ENCODE measurements at places on chromosomes 3 and 15.

- DNase-seq = no peak
Measured at GRCh38 chr3:111947231-111947630, 31.6 kb upstream of the ABHD10 start.

- DNase-seq = peak; percentile 40
Measured at GRCh38 chr3:136078421-136079364, 113.2 kb downstream of the PPP2R3A start.

GRCh38 chr3:190860521-190860920, 2.0 kb downstream of the GMNC start:
- DNase-seq = no peak

DNA sequence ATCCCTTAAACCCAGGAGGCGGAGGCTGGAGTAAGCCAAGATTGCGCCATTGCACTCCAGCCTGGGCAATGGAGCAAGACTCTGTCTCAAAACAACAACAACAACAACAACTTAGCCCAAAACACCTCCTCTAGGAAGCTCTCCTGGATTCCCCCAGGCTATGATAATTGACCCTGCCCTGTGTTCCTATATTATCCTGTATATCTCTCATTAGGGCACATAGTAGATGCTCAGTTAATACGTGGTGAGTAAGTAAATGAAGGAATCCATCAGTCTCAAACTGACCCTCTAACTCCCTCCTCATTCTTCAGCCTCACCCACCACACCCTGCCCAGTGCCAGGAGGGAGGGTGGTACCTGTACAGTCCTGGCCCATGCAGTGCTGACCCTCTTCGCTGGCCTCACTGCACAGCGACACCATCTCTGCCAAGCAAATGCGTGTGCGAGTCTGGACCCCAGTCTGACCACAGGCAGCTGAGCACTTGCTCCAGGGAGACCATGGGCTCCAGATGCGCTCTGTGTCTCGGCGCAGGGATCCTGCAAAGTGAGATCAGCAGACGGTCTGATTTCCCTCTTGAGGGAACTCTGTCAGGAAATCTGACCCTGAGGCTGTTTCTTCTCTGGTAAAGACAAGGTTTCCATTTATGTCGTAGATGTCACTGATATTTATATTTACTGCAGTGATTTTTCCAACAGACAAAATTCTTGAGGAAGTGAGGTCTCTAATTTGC, 6.2 kb downstream of the CILP start:
- no peak for DNase-seq

- DNase-seq = no peak
Measured at GRCh38 chr3:13932578-13933295, 52.9 kb upstream of the WNT7A start.

- DNase-seq = no peak
Measured at GRCh38 chr3:28860307-28860706, 420.6 kb upstream of the RBMS3 start.

GRCh38 chr15:80587007-80587406, 108.1 kb upstream of the ABHD17C start:
- no peak for DNase-seq

DNA sequence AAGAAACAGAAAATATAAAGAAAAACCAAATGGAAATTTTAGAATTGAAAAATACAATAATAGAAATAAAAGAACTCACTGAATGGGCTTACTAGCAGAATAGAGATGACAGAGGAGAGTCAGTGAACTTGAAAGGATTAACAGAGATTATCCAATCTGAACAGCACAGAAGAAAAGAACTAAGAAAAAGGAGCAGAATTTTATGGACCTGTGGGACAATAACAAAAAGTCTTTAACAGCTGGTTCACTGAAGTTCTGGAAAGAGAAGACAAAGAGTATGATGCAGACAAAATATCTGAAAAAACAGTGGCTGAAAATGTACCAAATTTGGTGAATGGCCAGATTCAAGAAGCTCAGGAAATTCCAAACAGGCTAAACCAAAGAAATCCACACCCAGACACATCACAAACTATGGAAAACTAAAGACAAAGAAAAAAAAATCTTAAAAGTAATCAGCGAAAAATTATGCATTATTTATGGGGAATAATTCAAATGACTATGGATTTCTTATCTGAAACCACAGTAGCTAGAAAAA, 9.7 kb upstream of the GNB5 start:
- DNase-seq = no peak

DNA sequence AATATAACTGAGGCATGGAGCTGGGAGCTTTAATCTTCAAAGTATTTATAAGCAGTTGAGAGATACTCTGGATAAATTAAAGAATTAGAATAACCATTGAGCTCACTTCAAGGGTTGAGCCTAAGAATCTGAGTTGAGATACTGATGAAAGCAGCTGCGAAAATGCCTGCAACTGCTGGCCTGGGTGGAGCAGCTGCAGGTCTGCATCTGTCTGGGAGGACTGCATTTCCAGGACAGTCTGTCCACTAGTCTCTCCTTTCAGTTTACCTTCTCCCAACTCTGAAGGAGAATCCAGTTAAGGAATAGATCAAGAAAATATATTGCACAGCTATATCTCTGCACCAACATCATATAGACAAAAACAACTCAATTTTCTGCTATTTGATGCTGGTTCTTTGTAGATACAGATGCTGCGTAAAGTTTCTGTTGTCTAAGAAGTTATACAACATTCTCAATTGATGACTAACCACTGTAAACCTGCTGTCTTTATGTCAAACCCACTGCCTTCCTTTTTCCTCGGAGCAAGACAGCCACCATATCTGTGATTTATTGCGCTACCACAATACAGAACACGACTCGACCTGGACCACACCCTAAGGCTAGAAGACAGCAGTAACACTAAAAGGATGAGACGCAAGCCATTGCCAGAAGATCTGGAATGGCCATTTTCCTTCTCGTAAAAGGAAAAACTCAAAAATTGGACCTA, 245.1 kb downstream of the MAGI1 start:
- DNase-seq = no peak

- DNase-seq = peak; percentile 47
Measured at GRCh38 chr3:43014956-43015355, 35.8 kb downstream of the GASK1A start.

DNA sequence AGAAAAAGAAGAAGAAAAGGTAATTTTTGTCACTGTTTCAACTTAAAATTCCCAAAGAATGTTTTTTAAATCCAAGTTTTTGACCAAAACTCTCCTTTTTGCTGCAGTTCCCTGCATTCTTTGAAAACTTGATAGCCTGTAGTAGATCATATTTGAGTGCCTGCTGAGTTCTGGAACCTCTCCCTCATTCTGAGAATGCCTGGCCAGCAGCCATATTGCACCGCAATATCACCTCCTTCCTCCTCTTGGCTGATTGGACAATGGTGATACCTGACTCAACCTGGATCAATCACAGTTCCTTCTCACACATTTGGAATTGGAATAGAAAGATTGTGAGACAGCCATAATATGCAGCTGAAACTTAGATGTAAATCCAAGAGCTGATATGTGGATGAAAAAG, 97.6 kb upstream of the GAP43 start:
- no peak for DNase-seq

- DNase-seq = no peak
Measured at GRCh38 chr3:143600756-143601718, 247.2 kb downstream of the SLC9A9 start.

GRCh38 chr15:94383706-94384105, 152.3 kb downstream of the MCTP2 start:
- DNase-seq = no peak

DNA sequence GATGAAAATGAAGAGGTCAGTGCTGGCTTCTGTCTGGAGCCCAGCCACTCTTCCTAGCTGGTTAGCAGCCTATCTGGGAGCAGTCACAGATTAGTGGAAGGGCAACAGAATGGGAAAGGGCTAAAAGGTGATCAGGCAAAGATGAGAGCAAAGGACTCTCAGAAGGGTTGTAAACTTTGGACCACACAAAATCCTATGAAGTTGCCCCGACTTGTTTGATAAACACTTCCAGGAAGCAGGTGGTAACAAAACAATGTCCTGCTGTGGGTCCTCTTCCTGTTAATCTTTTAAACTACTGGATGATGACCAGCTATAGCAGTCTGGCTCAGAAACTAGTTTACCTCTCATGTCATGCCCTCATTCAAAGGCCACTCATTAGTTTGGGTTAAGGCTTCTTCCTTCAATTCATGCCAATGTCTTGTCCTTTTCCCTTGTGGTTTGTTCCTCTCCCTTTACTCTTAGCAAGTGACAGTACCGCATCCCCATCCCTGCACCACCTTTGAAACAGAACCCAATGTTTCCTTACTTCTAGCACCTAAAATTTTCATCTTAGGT, 19.2 kb downstream of the POLG start:
- DNase-seq = no peak

DNA sequence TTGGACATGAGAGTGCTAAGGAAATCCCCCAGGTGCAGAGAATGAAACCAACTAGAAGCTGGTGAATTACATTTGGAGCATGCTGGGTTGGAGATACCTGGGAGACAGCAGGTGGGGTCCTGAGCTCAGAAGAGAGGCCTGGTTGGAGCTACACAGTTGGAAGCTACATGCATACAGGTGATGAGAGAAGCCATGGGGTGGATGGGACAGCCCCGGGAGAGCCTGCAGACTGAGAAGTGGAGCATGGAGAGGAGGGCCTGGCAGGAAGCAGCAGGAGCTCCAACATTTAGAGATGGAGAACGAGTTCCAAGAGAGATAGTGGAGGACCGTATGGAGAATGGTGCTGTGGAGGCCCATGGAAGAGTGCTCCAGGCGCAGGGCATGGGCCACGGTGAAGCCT, 10.2 kb downstream of the PAQR5 start:
- DNase-seq = no peak

DNA sequence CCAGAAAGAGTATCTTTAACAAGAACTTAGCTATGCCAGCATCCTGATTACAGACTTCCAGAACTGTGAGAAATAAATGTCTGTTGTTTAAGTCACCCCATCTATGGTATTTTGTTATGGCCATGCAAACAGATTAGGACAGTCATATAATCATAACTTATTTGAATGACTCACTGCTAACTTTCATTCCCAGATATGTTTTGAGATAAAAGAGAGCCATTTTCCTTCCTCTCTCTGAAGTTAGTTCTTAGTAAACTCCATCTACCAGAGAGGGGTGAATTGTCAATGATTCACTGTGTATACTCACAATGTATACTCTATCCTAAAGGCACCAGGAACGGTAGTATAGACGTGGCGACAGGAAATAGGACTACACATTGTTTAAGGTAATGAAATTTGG, 179.4 kb upstream of the DPH6 start:
- DNase-seq = no peak

DNA sequence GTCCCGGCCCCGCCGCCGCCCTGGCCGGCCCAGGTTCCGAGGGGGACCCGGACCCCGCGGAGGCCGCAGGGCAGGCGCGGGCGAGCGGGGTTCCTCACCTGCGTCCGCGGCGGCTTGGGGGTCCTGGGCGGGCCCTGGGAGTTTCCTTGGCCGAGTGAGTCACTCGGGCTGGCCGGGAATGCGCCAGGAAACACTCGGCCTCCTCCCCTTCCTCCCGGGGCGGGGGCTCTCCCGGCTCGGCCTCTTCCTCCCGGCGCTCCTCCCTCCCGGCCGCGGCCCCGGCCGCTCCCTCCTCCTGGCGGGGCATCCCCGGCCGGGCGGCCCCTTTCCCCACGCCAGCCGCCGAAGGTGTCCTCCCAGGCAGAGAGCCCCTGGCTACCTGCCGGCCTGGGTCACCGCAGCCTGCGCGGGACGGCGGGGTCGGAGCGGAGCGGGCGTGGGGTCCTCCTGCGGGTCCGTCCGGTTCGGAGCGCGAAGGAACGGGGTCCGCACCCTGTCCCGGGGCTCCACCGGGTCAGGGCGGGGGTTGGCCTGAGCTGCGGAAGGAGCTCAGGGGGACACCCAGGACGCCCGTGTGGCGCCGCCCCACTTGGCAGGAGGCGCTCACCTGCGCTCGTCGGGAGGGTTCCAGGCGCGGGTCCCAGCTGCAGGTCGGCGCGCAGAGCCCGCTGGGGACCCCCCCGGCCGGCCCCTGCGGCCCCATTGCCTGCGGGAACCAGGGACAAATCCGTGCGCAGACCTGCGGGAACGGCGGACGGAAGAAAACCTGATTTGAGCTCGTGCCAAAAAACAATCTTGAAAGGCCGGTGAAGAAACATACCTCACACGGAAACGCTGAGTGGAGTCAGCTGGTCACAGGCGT, at the start of gene CYFIP1:
Gene CYFIP1 (minus strand): TSS at position 180 of the 862 bp plus-strand sequence. CDS start 33,083 bp downstream, outside the sequence.
- DNase-seq = peak; percentile 12

DNA sequence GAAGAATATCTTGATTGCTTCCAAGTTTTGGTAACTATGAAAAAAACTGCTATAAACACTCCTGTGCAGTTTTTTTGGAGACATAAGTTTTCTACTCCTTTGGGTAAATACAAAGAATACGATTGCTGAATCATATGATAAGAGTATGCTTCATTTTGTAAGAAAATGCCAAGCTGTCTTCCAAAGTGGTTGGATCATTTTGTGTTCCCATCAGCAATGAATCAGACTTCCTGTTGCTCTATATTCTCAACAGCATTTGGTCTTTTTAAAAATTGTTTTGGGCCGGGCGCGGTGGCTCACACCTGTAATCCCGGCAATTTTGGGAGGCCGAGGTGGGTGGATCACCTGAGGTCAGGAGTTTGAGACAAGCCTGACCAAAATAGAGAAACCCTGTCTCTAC, 14.5 kb downstream of the BTD start:
- no peak for DNase-seq

DNA sequence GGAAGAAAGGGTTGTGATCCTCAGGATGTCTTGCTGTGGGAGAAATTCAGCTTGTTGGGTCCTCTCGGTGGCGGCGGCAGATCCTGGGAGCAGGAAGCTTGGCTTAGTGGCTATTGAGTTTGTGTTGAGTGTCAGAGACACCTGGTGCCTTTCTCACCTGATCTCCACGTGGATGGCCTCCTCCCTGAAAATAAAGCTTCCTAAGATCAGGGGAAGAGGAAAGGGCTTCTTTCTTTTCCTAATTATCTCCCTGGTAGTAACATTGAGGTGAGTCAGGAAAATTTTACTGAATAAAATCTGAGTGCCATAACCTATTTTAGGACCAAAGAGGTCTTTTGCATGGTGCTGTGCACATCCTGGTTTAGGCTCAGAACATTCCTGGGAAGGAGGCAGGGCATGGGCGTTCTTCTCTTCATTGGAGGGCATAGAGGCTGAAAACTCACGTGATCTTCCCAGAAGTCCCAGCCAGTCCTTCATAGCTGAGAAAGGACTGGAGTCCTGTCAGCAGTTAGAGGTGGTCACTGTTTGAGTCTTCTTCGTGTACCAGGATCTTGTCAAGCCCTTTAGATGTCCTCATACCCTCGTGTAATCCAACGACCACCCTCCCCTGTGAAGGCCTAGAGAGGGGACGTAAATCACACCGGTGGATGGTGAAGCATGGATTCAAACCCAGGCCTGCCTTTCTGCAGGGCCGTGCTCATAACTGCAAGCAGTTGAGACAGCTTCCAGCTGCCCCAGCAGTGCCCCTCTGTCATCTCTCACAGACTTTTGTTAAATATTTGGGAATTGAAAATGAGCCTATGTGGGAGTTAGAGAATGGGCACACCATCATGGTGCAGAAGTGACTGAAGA, 1.1 kb downstream of the CMTM8 start:
- DNase-seq = no peak

GRCh38 chr15:85329561-85330422, 50.6 kb upstream of the AKAP13 start:
- DNase-seq = peak; percentile 53

Measured in CD4-positive, alpha-beta T cell treated with Interleukin-21 for 1 hour (primary cell).